ENCODE measurements at places on chromosomes 6 and 20.

DNA sequence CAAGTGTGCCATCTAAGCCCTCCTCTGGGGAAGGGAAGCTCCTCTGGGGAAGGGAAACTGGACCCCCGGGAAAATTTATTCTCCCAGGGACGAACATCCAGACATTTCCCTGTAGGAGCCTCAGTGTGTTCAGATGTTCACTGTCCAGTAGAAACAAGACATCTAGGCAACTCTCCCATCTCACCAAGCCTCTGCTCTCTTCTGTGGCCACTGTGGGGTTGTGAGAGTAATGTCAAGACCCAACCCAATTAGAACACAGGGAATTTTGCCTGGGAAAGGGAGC lies 3.6 kb upstream of the PTGIS start:
- no peak for DNase-seq

- no peak for DNase-seq
Measured at GRCh38 chr6:110216140-110216539, 35.9 kb downstream of the CDC40 start.

DNA sequence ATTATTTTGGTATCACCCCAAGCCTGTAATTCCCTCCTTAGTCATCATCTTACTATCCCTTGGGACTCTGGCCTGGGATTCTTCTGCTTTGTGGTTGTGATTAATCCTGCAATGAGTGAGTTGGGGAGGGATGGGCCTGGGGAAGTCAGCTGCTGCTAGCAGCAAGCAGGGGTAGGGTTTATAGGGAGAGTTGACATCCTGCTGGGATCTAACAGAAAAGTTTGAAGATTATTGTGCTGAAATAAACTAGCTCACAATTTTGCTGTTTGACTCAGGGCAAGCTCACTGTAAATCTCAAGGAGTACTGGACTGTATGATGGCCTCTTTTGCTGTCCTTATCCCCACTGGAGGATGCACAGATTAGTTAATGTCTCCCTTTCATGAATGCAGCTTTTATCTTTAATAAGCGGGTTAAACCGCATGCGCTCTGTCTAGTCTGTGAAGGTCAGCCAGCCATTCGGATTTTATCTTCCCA lies 83.4 kb downstream of the JARID2 start:
- no peak for DNase-seq

GRCh38 chr6:43899830-43900229 lies 129.8 kb downstream of the VEGFA start:
- DNase-seq: no peak

GRCh38 chr6:84026721-84027164 lies 6.8 kb upstream of the MRAP2 start:
- no peak for DNase-seq

- DNase-seq: no peak
Measured at GRCh38 chr6:42618686-42619085, 54.9 kb downstream of the UBR2 start.

- no peak for DNase-seq
Measured at GRCh38 chr6:45714741-45715507, 300.7 kb downstream of the CLIC5 start.

- no peak for DNase-seq
Measured at GRCh38 chr6:113860181-113860955, 3.2 kb downstream of the MARCKS start.

DNA sequence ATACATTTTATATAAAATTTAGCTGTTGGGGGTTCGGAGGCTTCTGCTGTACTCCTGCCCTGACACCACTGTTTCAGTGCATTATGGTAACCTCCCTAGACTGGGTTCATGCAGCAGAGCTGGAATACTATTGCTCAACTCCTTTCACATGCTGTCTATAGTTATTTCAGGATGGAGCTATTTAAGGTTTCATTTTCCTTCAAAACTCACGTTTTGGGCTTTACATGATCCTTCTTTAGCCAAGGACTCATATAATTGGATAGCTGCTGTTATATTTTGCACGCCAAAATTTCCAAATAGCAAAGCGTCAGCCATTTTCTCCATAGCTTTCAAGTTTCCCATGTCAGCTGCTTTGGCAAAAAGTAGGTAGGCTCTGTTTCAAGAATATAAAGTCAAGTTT lies 76.8 kb downstream of the SEL1L2 start:
- no peak for DNase-seq

GRCh38 chr6:161837854-161838253 lies 564.0 kb upstream of the AGPAT4 start:
- no peak for DNase-seq

- no peak for DNase-seq
Measured at GRCh38 chr6:117298941-117299340, 33.6 kb downstream of the VGLL2 start.

GRCh38 chr6:144315226-144315980 lies 30.3 kb downstream of the UTRN start:
- no peak for DNase-seq

DNA sequence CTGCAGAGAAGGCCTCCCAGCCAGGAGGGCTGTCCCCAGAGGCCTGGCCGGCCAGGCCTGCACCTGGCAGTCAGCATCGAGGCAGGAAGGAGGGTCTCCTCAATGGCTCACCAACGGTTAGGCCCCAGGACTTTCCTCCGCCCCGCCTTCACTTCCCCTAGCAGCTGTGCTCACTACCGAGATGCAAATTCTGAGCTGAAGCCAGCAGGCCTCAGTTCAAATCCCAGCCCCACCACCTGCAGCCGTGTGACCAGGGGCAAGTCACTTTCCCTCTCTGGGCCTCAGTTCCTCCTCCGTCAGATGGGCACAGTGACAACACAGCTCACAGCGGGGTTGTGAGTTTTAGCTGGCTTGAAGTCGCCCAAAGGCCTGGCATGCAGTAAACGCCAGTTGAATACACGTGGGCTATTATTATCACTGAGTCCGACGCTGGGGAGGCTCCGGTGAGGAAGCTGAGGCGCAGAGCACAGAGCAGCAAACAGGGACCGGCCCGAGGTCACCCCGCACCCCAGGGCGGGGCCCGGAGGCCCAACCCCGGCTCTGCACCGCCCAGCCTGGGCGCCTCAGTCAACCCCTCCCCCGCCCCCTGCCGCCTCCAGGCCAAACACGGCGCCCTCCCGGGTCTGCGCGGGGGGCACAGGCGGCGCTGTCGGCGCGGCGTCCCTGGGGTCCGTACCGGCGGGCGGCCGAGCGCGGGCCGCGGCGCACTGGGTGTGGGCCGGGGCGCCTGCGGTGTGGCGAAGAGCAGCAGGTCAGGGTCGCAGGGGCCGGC lies 671 bp downstream of the E2F1 start:
- DNase-seq: no peak

- DNase-seq: no peak
Measured at GRCh38 chr20:50551288-50551687, 41.1 kb downstream of the PTPN1 start.

- DNase-seq: no peak
Measured at GRCh38 chr6:75091467-75092190, 114.2 kb downstream of the COL12A1 start.

DNA sequence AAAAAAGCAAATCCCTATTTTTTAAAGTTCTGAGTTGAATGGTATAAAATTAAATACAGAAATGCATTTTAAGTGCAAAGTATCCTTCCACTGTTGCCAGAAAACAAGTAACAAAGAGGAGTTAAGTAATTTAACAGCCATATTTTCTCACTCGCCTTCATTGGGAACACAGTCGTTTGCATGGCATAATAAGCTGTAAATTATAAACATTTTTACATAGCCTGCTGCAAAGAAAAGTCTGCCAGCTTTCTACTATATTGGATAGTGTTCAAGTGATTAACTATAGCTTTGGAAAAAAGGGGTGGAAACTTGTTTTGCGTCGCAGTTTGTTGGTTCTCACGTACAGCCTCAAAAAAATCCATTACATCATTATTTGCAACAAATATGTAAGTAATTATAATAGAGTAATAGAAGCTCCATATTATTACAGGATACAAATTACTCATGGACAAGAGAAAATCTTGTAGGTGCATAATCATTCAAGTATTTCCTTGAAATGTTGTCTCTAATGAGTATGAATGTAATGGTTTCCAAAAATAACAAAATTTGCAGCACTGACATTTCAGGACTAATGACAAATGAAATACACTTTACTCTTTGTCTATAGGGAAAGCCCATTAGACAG lies 139.3 kb downstream of the PDSS2 start:
- no peak for DNase-seq

- DNase-seq: no peak
Measured at GRCh38 chr6:34508425-34508824, 42.5 kb downstream of the PACSIN1 start.

- DNase-seq: no peak
Measured at GRCh38 chr6:10901770-10902169, 14.9 kb downstream of the SYCP2L start.

GRCh38 chr6:111626441-111626840 lies 20.8 kb upstream of the TRAF3IP2 start:
- no peak for DNase-seq

- DNase-seq: no peak
Measured at GRCh38 chr6:19860235-19860877, 23.2 kb downstream of the ID4 start.

GRCh38 chr6:43544461-43544860 lies 27.6 kb downstream of the POLR1C start:
- no peak for DNase-seq

DNA sequence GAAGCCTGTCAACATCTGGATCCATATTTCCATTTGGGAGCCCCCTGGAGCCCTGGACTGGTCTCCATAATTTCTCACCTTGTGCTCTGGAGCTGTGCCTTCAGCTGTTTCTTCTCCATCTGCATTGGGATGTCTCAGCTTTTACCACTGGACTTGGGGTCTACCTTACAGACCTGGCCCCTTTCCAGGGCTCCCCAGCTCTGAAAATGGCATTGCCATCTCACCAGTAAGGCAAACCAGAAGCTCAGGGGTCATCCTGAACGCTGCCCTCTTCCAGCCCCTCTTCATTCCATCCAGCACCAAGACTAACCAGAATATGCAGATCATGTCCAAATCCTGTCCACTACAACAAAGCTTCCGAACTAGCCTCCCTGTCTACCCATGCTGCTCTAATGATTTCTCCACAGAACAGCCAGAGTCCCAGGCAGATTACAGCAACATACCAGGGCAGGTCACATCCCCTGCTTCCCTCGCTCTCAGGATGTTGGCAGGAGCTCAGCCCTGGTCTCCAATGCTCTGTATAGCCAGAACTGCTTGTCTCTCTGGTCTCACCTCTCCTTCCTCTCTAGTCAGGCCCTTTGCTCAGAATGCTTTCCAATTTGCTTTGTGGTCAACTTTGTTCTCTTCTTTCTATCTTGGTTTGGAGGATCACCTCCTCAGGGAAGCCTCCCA lies 17.7 kb upstream of the NNAT start:
- no peak for DNase-seq

- DNase-seq: peak; percentile 63
Measured at GRCh38 chr6:32854376-32855178, 585 bp downstream of the PSMB9 start.

- DNase-seq: no peak
Measured at GRCh38 chr6:36840432-36841403, 1.5 kb upstream of the CPNE5 start.

GRCh38 chr20:11895861-11896387 lies 21.8 kb upstream of the BTBD3 start:
- DNase-seq: no peak

DNA sequence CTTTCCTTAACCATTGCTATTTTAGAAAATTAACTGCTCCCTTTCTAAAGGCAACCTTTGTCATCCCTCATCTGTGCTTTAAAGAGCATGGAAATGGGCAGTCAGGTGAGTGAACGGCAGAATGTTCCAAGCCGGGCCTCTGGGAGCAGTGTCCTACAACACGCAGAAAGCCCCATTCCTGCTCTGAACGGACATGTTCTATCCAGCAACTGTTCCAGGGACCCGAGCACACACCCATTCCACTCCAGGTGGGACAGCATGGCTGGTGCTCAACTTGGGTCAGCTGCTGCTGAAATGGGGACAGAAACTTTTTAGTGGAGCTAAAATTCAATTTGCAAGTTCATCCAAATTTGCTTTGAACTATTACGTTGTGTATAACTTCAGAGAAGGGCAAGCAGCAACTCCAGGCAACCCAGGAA lies 26.7 kb downstream of the DIDO1 start:
- no peak for DNase-seq

- DNase-seq: no peak
Measured at GRCh38 chr6:154292855-154293519, 63.6 kb downstream of the IPCEF1 start.

DNA sequence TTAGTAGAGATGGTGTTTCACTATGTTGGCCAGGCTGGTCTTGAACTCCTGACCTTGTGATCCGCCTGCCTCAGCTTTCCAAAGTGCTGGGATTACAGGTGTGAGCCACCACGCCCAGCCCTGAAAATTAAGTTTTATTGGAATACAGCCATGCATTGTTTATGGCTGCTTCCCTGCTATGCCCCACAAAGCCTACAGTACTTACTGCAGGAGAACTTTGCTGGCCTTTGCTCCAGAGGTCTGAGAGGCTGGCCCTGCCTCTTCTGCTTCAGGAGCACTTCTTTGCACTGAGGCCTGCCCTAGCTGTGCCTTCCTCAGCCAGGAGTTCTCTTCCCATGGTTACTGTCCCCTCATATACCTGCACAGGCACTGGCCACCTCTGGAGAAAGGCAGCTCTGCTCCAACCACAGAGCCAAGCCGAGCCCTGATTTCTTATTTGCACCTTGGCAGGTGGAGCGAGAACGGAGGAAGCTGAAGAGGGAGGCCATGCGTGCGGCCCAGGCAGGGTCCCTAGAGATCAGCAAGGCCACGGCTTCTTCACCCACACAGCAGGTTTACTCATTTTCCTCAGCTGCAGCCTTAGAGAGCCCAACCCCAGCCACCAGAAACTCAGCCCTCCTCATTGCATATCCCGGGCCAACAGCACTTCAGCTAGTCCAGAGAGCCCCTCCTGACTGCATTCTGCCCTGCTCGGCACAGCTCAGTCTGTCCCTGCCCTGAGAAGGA lies 20.8 kb downstream of the C20orf173 start:
- DNase-seq: no peak

DNA sequence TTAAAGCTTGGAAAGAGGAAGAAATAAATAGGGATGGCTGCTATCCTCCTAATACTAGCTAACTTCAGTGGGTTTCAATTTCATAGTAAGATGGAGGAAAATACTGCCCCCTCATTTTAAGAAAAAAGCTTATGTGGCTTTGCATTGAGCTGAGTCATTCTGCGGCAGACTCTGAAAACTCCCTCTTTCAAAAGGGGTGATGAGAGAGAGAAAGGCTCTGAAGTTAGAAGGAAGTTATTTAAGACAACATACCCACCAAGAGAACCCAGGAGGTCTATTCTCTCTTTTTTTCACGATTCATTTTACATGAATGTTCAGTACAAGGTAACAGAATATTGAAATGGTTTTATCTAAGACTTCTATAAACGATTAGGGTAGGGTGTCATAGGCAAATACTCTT lies 4.5 kb downstream of the PRDM13 start:
- DNase-seq: no peak

- DNase-seq: no peak
Measured at GRCh38 chr20:25421102-25421501, 13.6 kb downstream of the GINS1 start.

DNA sequence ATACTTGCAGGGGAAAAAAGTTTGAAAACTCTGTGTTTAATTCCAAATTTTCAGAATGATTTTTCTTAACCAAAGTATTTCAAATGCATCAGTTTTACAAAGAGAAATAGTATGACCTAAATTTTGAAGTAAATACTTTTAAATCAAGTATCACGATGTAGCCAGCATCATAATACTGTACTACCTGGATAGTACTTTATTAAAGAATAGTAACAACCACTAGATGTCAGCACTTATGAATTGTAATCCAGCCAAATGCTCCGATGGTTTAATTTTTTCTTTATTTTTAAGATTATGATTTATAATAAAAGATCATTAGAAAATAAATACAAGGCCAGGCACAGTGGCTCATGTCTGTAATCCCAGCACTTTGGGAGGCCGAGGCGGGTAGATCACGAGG lies 37.2 kb upstream of the HACE1 start:
- no peak for DNase-seq

GRCh38 chr6:81763968-81764367 lies 11.5 kb upstream of the TENT5A start:
- no peak for DNase-seq

All from bone marrow (tissue), 2 donors.